ENCODE measurements at places on chromosomes 5 and 9. TPM values are rescaled to one million over a fixed set of nuclear protein-coding genes. Genes with fewer than 3 reads are reported as not detected.

Gene STRBP
- 20.6 TPM for total RNA-seq

Gene MROH2B
- not detected for total RNA-seq

Gene SAXO1
- total RNA-seq, result not detected

Gene CD274
- 36.7 TPM for total RNA-seq

Gene SLC1A1
- total RNA-seq, result 0.14 TPM

Gene AGPAT2
- total RNA-seq, result 38.3 TPM

Gene PRRT1B
- not detected for total RNA-seq

Gene OTP
- not detected for total RNA-seq

Data from activated T-helper 2 cell treated with anti-CD3 and anti-CD28 coated beads, Interferon-gamma antibody, Interleukin-2, Interleukin-4, amounts not matched to agents 10 μg/mL and 5 μg/mL and 100 μg/mL, durations not matched to agents 14 hours and 24 hours and 36 hours (primary cell).